ENCODE measurements at places on chromosomes 1 and 21.

GRCh38 chr1:62377043-62377562, 57.9 kb upstream of the KANK4 start:
- DNase-seq, result peak; percentile 86

DNA sequence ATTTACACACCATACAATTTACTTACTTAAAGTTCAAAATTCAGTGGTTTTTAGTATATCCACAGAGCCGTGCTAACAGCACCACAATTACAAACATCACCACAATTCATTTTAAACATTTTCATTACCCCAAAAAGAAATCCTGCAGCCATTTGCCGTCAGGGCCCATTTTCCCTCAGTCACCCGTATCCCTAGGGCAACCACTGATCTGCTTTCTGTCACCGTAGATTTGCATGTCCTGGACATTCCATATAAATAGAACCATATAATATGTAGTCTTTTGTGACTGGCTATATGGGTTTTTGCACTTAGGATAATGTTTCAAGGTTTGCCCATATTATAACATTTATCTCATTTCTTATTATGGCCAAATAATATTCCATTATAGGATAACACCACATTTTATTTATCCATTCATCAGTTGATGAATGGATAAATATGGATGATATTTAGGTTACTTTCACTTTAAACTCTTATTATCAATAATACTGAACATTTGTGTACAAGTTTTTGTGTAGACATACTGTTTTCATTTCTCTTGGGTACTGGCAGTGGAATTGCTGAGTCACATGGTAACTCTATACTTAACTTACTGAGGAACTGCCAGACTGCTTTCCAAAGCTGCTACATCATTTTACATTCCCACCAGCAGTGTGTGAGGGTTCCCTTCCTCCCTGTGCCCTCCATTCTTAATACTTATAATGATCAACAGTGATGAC, 68.9 kb downstream of the ST3GAL3 start:
- no peak for DNase-seq

GRCh38 chr1:108962681-108963051, 618 bp downstream of the CLCC1 start:
- no peak for DNase-seq

GRCh38 chr1:21664806-21665588, 4.2 kb downstream of the RAP1GAP start:
- no peak for DNase-seq

- DNase-seq, result no peak
Measured at GRCh38 chr1:94726981-94727685, 93.0 kb upstream of the SLC44A3 start.

- no peak for DNase-seq
Measured at GRCh38 chr1:66069976-66070876, 277.5 kb downstream of the PDE4B start.

DNA sequence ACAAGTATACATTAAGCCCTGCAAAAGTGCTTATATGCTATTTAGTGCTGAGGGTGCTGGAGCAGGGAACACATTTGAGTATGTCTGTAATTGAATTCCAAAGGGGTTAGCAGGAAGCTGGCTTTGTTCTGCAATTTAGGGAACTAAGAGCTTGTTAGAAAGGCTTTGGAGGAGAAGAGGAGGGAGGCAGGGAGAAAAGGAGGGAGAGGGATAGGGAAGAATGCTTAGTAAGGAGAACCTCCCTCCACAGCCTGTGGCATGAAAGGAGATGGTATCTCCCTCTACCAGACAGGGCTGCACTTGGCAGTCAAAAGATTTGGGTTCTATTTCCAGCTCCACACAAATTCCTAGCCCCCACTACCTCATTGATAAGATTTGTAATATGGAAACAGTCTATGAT, 217.8 kb downstream of the DAB1 start:
- no peak for DNase-seq

DNA sequence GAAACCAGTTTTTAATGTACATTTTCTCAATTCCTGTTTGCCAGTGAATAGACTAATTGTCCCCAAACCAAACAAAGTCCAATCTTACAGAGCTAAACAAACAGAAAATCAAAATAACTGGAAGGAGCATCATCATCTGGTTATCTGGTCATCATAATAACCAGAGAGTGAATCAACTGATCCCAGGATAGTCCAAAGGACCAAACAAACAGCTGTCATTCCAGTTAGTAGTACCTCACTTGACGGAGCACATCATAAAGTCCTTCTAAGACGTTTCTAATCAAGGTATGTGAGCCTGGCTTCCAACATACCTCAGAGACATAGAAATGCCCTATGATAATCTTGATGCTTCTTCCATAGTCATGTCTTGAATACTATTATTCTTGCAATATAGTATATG, 240.5 kb downstream of the LTN1 start:
- DNase-seq, result no peak

DNA sequence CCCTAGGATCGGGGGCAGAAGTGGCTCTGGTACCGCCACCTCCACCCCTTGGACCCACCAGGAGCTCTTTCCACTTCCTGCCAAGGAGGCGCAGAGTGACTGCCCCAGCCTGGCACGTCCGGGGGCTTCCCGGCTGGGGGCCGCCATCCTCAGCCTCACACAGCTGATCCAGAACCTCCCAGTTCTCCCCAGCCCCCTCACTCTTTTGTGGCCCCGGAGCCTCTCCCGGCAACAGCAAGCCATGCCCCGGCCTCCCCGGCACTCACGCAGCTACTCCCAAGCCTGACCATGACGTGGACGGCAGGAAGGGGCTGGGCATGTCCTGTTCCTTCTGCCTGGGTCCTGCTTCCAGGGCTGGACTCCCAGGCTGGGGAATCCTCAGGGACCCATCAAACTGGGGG, 17.1 kb downstream of the TP73 start:
- DNase-seq, result no peak

DNA sequence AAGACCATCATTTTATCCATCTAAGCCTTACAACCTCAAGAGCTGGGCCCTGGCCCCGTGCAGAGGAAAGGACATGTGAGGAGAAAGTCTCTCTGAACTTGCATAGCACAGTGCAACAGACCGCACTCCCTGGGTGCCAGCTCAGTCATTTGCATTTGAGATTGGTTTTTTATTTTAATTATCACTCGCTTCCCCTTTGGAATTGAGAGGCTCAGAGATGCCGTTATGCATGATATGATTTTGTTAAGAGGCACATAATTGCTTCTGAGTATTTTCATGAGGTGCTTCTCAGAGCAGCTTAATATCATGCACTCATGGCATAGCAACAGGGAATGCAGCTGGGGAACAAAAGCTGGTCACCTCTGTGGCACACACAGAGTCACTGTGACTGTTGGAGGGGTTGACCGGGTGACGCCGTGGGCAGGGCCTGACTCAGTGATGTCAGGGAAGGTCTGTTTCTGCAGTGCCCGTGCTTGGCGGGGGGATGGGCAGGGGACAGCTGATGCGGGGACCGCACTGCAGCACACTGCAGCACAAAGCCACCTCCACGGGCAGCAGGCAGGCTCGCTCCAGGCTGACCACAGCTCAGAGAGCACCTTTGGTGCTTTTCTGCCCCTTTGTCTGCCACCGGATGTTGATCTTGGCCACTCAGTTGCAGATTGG, 43.2 kb upstream of the VAMP3 start:
- DNase-seq, result no peak

DNA sequence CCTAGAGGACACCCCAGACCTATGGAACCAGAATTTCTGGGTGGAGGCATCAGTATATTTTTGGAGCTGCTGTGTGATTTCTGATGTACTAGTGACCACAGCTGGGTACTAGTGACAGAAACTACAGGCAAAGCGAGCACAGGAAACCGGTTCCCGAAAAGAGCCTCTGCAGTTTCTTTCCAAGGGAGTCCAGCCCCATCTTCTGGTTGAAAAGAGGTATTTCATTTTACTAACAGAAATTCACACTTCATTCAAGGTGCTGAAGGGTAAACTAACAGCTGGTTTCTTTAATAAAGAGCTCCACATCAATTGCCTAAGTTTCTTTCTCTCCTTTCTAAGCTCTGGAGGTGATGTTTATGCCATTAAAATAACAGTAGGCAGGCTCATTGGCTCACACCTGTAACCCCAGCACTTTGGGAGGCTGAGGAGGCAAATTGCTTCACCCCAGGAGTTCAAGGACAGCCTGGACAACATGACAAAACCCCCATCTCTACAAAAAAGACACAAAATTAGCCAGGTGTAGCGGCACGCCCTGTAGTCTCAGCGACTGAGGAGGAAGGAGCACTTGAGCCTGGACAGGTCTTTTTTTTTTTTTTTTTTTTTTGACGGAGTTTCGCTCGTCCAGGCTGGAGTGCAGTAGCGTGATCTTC, 22.0 kb downstream of the THAP3 start:
- DNase-seq, result peak; percentile 51

GRCh38 chr1:1050577-1051052, 23.5 kb downstream of the RNF223 start:
- peak; percentile 57 for DNase-seq

- no peak for DNase-seq
Measured at GRCh38 chr1:113292603-113293255, 97.6 kb upstream of the MAGI3 start.

DNA sequence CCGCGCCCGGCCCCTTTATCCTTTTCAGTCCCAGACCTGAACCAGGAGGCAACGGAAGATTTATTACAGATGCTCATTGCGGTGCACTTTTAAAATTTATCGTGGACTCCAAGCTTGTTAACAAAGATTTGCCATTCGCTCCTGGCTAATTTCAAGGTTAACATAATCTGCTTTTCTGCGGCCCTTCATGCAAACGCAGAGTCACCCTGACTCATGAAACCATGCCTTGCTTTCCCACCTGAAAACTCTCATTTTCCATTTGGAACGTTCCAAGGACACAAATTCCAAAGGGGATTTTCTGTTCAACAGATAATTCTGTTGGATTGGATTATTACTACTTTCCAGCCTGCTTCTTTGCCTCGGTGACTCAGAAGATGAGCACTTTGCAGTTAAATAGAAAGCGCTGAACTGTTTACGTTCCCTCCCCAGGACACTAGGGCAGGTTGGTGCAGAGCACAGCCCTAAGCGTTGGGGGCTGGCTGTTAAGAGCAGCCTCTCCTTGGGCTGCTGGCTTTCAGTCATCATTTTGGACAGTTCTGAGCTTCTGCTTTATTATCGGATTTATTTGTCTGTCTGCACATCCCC, 51.1 kb downstream of the CD247 start:
- no peak for DNase-seq

DNA sequence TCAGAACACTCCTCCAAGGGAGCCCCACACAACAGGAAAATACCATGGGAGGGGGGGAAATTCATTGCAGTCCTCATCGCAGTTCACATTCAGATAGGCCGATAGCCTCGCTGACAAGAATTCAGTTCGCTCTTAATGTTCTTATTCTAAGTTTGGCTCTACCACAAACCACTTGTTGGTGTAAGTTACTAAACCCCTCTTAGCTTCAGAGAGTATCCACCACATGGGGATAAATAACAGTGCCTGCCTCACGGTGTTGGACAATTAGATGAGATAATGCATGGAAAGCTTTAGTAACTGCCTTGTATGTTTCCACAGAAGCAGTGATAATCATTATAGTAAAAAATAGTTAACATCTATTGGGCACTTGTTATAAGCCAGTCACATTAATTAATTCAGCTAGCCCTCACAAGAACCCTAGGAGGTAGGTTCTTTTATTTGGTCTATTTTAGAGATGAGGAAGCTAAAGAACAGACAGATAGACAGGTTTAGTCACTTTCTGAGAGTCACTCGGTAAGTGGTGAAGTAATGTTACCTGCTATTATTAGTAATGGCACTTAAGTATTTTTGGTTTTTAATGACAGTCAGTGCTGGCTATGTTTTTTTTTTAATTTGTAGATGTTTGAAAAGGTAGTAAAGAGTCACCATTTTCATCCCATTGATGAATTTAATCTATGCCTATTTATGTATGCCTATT, 10.1 kb downstream of the VAV3 start:
- DNase-seq, result no peak

DNA sequence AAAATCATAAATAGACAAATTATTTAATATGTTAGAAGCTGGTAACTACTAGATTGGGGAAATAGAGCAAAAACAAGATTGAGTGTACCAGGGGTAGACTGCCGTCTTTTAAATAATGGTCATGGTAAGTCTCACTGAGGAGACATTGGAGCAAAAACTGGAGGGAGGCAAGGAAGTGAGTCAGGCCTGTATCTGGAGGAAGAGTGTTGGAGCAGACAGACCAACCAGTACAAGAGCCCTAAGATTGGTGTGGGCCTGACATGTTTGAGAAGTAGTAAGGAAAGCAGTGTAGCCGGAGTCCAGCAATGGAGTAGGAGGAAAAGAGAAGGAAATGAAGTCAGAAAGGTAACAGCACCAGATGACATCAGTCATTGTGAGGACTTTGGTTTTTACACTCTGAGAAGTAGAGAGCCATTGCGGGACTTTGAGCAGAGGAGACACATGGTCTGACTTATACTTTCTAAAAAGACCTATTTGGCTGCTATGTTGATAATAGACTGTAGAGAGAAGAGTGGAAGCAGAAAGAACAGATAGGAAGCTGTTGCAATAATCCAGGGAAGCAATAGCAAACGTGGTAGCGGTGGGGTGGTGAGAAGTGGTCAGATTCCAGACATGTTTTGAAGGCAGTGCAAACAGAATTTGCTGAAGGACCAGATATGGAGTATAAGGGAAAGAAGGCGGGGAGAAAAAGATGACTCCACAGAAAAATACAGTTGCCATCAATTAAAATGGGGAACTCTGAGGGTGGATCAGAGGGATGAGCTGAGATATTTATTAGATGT, 44.7 kb upstream of the GJA5 start:
- no peak for DNase-seq

DNA sequence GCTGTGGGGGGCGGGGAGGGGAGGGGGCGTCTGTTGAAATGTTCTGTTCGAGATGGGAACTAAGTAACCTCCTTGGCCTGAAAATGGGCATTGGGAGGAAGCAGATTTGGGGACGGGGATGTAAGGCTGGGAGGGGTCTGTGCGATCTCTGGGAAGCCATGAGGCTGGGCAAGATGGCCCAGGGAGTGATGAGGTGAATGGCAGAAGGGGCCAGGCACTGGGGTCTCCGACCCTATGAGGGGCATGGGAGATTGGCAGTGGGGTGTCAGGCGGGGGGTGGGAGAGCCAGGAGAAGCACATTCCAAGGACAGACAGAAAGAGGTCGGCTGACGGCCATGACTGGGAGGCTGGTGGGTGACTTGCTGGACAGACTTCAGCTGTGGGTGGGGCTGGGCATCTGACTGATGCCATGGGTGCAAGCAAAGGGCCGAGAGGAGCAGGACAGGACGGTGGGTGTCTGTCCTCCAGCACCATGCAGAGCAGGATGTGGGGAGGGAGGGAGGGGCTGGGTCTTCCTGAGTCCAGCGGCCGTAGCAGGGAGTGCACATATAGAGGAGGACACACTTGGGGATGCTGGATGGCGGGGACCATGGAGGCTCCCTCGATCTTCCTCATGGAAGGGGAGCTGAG, 30.0 kb upstream of the COL18A1 start:
- DNase-seq, result no peak

Data from COR-L47 (cell line).